ENCODE measurements at places on chromosomes 5 and 9.

- no peak for DNase-seq
These were observed 15.0 kb upstream of the LVRN start for GRCh38 chr5:115947260-115947659.

DNA sequence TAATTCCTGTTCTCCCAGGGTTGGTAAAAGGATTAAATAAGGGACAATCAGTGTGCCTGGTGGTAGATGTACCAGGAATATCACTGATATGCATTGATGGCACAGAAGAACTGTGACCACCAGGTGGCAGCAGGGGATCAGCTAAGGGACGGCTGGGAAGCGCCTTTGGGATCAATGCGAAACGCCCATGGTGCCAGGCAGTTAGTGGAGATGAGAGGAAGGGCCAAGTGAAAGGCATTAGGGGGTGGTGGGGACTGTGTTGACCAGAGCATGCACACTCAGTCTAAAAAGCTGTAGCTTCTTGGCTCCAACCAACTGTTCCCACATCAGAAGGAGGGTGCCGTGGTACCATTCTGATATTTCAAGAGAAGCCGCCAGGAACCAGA lies 55.6 kb downstream of the ARHGEF37 start:
- peak; percentile 38 for DNase-seq

GRCh38 chr9:12773562-12773961 lies 1.3 kb upstream of the LURAP1L start:
- DNase-seq: no peak

- no peak for DNase-seq
These were observed 11.5 kb upstream of the NKX2-5 start for GRCh38 chr5:173246511-173246910.

- no peak for DNase-seq
These were observed 259.1 kb downstream of the SYK start for GRCh38 chr9:91060520-91061343.

DNA sequence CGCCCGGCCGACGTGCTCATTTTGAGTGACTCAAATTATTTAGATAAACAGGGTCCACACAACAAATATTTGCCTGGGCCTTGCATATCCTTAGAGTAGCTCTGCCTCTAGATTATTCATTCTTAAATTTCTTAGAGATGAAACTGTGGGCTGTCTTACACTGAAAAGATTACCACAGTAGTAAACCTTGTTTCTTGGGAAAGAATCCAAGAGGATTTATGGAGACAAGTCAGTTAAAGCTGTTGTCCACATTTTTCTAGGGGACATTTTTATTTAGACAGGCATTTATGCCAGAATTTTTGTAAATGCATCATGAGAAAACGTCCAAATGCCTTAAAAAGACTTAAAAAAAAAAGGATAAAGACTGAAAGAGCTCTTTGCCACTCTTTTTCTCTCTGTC lies 32.6 kb upstream of the RANBP3L start:
- DNase-seq: no peak

DNA sequence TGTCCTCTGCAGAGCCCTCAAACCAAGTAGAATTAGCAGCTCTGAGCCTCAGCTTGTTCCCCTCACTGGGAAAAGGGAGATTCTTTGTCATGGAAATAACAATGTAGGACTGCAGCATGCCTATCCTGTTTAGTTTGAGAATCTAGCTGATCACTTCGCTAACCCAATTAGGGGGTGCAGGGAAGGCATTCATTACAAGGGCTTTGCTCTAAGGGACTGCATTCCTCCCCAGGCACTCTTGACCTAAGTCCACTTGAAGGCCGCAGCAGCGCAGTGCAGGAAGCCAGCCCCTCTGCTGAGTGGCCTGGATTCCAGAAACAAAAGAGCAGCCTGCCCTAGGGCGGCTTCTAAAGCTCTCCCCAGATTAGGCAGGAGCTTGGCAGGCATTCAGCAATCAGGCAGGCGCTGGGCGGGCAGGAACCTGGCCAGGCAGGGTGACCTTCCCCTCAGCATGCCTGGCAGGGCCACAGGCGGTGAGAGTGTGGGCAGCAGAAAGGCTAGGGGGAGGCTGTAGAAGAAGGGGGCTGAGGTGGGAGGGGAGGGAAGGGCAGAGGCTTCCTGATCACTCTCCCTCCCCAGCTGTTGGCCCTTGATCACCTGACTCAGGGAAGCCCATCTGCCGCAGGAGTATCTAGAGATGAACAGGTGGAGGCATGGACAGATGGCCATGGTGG lies 24.8 kb downstream of the CCNJL start:
- DNase-seq: peak; percentile 96

- DNase-seq: peak; percentile 94
These were observed 4.0 kb upstream of the ATP6V1G1 start for GRCh38 chr9:114583371-114584155.

- DNase-seq: no peak
These were observed 11.6 kb upstream of the IL12B start for GRCh38 chr5:159341906-159342310.

DNA sequence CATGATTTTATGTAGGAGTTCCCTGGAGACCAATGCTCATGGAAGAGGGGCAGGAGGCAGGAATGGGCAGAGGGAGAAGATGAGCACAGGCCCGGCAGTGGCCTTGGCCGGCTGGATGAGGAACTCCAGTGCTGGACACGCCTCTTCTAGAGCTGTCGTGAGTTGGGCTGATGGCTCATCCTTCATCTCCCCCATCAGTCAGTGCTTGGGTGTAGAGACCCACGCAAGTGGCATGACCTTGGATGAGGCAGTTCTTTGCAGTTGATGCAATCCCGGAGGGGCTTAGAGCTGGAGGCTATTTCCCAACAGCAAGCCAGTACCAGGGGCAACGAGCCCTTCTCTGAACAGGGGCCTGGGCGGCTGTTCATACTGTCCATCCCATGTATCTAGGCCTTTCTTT lies 25.5 kb upstream of the ARAP3 start:
- DNase-seq: no peak

- DNase-seq: no peak
These were observed 156.1 kb upstream of the VLDLR start for GRCh38 chr9:2465516-2465915.

GRCh38 chr9:137233143-137233980 lies 2.7 kb downstream of the SLC34A3 start:
- no peak for DNase-seq

DNA sequence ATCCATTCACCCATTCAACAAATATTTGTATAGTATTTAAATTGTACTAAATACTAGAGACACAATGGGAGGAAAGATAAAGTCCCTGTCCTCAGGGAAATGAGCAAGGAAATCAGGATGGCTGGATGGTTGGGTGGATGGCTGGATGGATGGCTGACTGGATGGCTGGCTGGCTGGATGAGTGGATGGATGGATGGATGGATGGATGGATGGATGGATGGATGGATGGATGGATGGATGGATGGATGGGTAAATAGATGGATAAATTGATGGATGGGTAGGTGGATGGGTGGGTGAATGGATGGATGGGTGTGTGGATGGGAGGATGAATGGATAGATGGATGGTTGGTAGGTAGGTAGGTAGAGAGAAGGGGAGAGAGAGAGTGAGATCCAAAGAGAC lies 41.5 kb upstream of the WWC1 start:
- DNase-seq: no peak

- DNase-seq: no peak
These were observed 50.3 kb downstream of the MAMDC2 start for GRCh38 chr9:70093944-70094343.

GRCh38 chr5:6757414-6757969 lies 44.3 kb downstream of the TENT4A start:
- no peak for DNase-seq

DNA sequence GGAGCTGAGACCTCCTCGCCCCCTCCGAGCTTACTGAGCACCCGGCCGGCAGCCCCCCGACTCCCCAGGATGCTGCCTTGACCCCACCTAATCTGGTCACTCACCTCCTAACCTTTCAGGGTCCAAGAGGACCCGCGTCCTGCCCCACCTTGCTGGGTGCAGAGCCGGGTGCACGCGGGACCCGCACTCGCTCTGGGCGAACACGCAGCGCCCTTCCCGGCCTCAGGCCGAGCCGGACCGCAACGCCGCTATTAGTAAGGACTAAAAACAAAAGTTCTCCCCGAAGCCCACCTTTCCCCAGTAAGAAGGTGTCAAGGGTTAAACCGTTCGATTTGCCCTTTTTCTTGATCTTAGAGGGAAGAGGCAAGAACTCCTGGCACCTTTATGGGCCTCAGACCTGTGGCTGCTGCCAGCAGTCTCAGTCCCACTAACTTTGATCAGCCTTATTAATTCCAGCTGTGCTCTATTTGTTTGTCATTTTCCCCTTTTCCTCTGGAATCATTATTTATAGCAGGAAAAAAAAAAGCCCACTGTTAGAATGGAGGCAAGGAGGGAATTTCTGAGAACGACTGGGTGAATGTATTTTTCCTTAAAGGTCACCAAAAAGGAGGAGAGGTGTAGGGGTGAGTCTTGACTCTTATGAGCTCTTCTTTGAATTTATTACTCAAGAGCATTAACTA lies 10.5 kb downstream of the IRX2 start:
- DNase-seq: no peak

- no peak for DNase-seq
These were observed 60.7 kb downstream of the NSD1 start for GRCh38 chr5:177194268-177194667.
